Brain pericyte (primary cell): ENCODE measurements at places on chromosomes 2 and 18.

- DNase-seq: no peak
Observed at GRCh38 chr2:10783421-10783820, 29.2 kb downstream of the PDIA6 start.

GRCh38 chr2:28247734-28248133 is 144.9 kb upstream of the FOSL2 start:
- DNase-seq: no peak

DNA sequence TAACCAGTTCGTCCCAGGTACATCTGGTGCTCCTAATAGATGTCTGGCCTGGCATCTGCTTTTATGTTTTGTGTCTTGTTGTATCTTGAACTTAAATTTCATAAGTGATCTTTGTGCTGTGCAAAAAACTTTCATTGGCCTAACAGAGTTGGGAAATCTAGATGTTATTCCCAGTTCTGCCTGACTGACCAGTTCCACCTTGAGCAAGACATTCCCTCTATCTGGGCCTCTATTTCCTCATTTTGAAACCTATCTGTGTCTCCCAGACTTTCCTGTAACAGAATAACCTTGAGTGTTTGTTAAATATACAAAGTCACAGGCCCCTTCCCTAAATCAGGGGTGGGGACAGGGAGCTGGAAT is 90.5 kb upstream of the MSH2 start:
- no peak for DNase-seq

GRCh38 chr2:200357845-200358244 is 51.4 kb downstream of the SPATS2L start:
- DNase-seq: no peak

DNA sequence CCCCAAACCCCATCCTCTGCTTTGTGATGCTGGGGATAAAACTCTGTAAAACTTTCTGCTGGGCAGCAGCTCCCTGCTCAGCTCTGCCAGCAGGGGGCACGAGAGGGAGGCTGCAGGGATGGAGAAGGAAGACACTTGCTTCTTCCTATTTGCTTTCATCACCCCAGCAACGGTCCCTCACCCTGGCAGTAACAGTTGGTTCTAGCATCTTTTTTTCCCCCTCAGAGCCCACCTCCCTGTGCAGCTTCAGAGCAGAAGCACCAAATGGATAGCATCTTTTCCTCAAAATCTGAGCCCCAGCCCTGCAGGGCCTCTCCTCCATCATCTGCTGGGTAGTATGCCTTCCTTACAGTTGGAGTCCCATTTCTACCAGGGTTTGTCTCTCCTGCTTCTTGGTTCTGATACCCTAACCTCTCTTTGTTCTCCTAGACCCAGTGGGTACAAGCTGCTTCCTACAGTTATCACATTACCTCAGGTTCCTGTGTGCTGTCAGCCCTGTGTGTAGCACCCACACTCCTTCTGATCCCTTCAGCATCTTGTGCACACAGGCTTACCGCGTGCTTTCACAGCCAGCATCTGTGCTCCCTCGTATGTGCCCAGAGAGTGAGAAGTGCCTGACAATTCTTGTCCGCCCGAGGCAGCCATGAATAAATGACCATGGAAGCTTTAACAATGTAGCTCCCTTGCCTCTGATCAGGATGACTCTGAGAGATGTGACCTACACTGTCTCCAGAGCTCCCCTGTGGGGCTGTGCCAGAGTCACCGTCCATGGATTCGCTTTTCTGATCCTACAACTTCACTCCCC is 14.5 kb downstream of the CKAP2L start:
- DNase-seq: peak; percentile 29

- DNase-seq: no peak
Observed at GRCh38 chr2:79901161-79901560, 388.3 kb downstream of the CTNNA2 start.

GRCh38 chr2:237485304-237485703 is 1.7 kb upstream of the MLPH start:
- no peak for DNase-seq

DNA sequence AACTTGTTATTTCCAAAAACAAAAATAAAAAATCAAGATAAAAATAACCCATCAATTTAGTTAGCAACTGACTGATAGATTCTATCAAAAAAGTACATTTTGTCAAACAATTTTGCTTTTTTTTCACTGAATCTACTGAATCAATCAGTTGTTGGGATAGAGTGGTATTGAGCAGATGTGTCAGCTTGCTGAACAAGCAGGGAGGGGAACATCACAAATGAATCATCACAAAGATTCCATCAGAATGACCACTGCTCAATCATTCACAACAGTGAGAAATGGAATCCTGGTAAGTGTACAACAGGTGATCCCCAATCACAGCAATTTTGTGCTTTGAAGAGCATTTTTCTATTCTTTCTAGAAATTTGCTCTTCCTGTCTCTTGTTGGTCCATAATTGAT is 12.3 kb upstream of the SLC14A2 start:
- DNase-seq: no peak

- DNase-seq: no peak
Observed at GRCh38 chr2:221425353-221425752, 146.8 kb downstream of the EPHA4 start.
